ENCODE measurements at places on chromosomes 7 and 10.

GRCh38 chr10:807958-808353 is 118.5 kb upstream of the DIP2C start:
- no peak for DNase-seq

DNA sequence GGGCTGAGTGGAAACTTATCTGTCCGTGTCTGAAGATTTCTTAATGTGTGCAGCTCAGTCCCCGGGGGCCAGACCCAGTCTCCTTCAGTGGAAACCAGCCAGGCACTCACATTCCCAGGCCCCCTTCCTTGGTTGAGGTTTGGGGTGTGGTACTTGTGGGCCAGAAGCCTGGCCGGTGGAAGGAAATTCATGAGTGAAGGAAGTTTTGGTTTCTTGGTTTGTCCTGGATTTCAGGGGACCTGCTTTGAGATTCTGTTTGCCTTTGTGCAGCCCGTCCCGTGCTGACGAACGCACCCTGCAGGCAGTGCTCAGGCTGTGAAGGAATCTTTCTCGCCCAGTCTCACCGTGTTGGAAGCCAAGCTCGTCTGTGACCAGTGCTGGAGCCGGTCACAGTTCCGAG is 2.9 kb downstream of the INPP5A start:
- DNase-seq, result no peak

- no peak for DNase-seq
Measured at GRCh38 chr7:137990251-137990941, 11.5 kb downstream of the CREB3L2 start.

DNA sequence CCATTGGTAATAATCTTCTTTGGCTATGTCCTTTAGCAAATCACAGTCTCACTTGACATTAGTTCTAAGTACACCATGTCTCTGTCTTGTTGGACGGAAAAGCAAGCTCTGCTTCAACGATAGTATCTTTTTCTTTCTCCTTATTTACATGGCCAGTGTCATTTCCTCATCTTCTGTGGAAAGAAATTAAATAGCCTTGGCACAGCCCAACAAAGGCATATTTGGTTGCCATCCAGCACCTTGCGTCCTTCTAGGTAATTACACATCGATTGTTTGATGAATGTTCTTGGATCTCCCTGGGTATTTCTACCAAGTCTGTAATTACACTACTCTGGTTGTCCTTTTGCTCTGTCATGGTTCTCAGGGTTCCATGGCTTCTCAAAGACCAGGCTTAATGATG is 183.1 kb downstream of the CHN2 start:
- DNase-seq, result no peak

All from midbrain (tissue), 1 donor.